CD8-positive, alpha-beta T cell (primary cell): ENCODE measurements at places on chromosomes 4 and X.

GRCh38 chr4:33911959-33912358, 2332.4 kb downstream of the ARAP2 start:
- DNase-seq = no peak

- DNase-seq = no peak
Measured at GRCh38 chrX:48617542-48618340, 20.4 kb downstream of the WDR13 start.

GRCh38 chr4:144666539-144667175, 20.7 kb downstream of the HHIP start:
- no peak for DNase-seq

DNA sequence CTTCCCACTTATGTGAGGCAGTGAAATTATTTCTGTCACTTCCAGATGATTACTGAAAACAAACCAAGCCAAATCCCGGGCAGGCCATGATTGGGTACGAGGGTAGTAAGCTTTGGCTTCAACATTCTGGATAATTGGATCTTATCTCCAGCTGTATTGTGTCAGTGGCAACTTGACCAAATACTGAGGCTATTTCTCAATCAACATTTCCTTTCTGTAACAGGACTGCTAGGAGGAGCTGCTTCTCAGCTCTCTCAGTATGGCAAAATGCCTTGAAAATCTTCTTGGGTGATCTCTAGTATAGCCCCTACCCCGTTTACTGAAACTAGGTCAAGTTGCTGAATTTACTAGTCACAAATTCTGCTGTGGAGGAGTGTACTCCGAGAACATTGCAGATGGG, 169.3 kb upstream of the FRMPD4 start:
- DNase-seq = no peak

DNA sequence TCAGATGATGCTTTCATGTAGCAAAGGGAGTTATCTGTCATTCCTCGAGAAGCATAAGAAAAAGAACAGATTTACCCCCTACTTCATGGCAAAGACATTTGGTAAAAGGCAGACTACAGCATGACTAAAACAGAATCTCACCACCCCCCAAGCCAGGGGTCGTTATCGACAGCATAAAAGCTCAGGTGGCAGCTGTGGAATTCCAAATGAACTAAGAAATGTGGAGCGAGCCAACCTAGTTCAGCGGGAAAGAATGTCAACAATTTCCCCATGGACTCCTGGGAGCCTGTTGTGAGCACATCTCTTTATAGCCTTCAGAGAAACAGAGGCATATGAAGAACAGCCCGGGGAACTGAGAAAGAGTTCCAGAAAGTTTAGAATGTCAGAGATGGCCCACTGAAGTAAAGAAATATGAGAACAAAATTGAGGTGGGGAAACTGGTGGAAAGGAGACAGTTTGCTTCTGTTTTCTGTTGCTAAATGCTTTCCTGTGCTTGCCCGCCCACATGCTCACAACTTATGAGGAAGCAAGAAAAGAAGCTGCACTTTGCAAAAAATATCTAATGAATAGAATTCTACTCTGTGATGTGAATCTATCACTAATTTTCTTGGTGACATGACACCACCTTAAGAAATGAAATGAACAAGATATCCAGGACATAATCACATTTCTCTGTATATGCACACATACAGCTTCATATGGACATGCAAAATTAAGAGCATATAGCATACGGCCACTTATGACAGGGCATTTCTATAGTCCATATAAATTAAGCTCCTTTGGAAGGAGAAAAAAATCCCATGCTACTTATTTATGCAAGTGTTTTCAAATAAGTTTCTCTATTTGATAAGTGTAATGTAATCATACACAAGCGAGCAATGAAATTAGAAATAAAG, 135.3 kb upstream of the MID1 start:
- DNase-seq = no peak

- DNase-seq = no peak
Measured at GRCh38 chrX:39946822-39947221, 150.9 kb downstream of the BCOR start.

GRCh38 chrX:19824603-19825002, 62.8 kb downstream of the SH3KBP1 start:
- DNase-seq = no peak

GRCh38 chrX:11672213-11672612, 6.5 kb upstream of the ARHGAP6 start:
- DNase-seq = no peak

DNA sequence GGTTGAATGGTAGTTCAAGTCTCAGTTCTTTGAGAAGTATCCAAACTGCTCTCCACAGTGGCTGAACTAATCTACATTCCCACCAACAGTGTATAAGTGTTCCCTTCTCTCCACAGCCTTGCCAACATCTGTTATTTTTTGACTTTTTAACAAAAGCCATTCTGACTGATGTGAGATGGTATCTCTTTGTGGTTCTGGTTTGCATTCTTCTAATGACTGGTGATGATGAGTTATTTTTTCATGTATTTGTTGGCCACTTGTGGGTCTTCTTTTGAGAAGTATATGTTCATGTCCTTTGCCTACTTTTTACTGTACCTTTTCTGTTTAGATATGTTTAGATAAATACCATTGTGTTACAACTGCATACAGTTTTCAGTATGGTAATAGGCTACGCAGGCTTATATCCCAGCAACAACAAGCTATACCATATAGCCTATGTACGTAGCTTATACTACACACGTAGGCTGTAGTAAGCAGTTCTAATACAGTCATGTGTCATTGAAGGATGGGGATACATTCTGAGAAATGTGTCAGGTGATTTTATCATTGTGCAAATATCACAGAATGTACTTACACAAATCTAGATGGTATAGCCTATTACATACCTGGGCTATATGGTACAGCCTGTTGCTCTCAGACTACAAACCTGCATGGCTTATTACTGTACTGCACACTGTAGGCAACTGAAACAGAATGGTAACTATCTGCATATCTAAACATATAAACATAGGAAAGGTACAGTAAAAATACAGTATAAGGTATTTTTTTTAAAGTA, 28.1 kb downstream of the KLHL8 start:
- no peak for DNase-seq

DNA sequence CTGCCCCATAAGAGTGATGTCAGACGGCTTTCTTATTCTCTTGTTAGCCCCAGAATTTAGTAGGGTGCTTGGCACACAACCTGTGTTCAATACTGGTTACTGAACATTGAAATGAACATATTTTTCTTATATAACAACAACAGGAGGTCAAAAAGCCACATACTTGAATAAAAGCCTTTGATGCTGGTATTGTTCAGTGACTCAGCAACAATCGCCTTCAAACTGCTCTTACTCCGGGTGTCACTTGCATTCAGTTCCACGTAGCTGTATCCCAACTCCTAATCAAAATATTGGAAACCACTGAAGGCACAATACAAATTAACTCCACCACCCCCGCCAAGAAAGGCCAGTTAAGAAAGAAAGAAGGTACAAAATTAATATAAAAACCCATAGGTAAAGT, 61.5 kb downstream of the RFC1 start:
- DNase-seq = no peak

GRCh38 chrX:123087326-123087725, 96.8 kb upstream of the GRIA3 start:
- no peak for DNase-seq

DNA sequence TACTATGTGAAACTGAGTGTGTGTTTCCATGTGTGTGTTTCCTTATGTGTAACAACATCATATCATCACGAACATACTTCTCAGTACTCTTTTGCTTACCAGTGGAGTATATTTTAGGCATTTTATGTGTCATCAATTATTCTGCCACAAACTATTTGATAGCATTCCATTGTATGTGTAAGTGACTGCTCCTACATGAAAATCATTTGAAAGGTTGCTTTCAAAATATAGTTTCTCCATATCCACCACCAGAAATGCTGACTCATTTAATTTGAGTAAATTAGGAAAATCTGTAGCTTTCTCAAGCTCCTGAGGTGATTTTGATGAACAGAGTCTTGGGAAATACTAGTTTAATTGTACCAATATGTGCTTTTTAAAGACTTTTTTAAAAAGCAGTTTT, 376.2 kb downstream of the PCDH18 start:
- DNase-seq = no peak

- DNase-seq = no peak
Measured at GRCh38 chr4:84470204-84470785, 28.8 kb downstream of the NKX6-1 start.

DNA sequence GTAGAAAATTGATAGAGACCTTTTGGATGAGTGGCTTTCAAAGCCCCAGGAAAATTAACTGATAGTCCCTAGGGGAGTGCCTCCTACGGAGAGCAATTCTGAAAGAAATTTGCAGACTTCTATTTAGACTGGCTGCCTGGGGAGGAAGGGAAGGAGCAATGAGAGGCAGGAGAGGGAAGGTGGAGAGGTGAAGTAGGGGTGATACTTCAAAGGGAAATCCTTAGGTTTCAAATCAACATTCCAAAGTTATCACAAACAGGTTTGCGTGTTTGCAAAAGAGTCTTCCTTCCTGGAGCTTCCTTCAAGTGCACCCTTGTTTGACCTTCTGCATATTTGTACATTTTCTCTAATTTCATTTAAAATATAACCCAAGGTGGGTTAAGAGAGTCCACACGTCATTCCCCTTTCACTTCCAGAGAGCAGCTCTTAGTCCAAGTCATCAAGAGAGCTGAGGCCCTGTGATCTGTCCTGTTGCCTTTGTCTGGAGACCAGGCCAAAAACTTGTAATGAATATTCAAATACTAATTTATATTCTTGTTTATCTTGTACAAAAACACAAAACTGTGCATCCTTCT, 157.8 kb downstream of the CLCN4 start:
- DNase-seq = no peak

- no peak for DNase-seq
Measured at GRCh38 chrX:57904176-57904880, 5.9 kb downstream of the ZXDA start.

DNA sequence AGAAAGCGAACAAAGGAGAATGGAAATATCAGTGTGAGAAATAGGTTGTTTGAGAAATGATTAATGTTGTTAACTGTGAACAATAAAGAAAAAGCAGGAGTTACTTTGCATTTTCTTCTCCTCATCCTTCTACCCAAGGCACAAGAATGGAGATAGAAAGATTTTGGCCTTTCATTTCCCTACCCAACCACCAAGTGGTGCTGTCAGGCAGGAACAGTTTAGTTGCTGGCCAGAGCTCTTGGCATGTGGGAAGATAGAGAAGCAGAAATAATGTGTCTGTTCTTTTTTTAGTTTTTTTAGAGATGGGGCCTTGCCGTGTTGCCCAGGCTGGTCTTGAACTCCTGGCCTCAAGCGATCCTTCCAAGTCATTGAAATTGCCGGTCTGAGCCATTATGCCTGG, 12.8 kb downstream of the HOPX start:
- DNase-seq = no peak

DNA sequence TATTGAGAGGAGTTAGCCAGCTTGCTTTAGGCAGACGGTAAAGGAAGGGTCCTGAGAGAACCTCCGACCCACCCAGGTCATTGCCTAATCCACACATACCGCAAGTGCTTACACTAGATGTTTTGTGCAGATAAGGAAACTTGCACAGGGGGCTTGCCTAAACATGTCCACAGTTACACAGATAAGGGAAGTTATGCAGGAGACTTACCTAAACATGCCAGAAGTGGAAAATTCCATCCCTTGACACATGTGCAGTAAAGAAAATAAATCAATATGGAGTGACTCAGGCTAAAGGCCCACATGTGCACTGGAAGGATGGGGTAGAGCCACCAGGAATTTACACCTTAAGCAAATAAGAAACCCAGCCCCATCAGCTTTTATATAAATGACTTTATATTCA, 232.8 kb upstream of the HDX start:
- no peak for DNase-seq

DNA sequence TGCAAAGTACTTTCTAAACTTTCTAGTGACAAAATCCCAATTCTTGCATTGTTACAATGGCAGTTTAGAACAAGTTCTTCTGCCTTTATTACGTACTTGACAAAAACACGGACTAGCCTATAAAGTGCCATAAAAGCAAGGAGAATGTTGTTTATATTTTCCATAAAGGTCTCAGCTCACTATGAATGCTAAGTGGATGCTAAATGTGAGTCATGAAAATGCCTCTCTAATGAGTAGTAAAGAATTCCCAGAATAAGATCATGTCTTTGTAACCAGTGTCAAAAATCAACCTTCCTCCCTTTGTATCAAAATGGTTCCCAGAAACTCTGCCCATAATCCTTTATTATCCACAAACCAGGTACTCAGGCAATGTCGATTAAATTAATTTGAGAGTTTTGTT, 539.8 kb upstream of the SLIT2 start:
- no peak for DNase-seq

GRCh38 chrX:31545191-31545590, 473.4 kb upstream of the FTHL17 start:
- no peak for DNase-seq

DNA sequence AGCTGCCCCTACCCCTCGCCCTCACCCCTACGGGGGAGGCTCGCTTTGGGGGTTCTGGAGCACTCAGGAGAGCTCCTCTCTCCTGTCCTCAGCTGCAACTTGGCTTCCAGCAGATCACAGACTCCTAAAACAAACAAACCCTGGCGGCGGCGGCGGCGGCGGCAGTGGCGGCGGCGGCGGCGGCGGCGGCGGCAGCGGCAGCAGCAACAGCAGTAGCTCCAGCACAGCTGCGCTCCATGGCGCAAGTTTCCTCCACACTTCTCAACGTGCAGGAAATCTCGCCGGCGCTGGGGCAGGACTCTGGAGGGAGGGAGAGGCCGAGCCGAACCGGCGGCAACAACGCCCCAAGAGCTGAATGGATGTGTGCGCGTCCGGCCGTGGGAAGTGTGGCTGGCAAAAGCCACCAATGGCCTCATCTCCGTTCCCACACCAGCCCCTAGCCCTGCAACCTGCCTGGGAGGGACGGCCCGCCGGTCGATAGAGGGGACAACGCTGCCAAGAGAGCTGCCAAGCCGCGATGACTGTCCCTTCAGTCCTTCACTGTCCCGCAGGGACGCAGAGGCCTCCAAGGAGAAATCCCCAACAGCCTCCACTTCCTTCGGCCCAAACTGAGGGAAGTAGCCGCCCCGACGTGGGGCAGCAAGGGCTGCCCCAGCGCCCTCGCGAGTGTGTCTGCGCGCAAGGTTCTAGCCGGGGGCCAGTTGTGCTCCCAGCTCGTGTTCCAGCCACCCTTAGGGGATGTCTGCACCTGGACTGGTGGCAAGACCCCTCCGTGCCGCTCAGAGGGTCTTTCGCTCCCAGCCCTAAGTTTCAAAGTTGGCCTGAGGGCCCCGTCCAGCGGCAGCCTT, 775 bp downstream of the SHROOM4 start:
- no peak for DNase-seq

GRCh38 chr4:111209706-111210105, 586.8 kb upstream of the PITX2 start:
- no peak for DNase-seq

DNA sequence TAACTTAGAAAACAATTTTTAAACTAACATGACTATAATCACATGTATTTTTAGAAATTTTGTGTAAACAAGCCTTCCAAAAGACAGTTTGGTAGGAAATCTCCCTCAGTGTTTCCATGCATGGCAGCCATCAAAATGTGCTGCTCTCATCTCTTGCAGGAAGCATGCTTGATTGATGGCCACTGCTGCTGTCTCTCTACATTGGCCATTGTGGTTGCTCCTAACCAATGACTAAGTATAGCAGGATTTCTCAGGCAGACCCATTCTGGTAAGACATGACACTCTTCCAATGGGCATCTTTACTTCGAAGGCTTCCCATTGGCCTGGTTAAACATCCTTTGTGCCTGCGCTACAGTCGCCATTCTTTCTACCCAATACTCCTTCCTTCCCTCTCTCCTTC, 78.9 kb upstream of the GUCY1A1 start:
- no peak for DNase-seq
